Spinal cord (tissue), 10 donors: ENCODE measurements at places on chromosomes 4 and X. TPM values are rescaled to one million over a fixed set of nuclear protein-coding genes. Genes with fewer than 3 reads are reported as not detected.

BRS3 gene
- 0.30 TPM for total RNA-seq

DNA sequence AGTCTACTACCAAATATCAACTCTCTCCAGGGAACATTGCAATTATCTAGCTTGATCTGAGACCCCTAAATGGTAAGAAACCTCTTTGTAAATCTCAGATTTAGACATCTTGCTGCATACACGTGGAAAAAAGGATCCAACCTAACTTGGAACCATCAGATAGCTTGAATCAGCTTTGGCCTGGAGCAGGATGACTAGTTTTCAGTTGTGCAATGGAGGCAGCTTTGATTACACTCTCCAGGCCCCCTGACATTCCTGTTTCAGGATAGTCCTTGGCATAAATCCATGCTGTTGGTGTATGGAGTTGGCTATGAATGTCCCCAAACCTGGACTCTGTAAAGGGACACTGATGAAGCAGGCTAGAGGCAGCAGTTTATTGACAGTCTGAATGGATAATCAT, 1061.9 kb upstream of the TENM3 start:
- DNase-seq: no peak

GRCh38 chrX:118353081-118353850, 7.4 kb downstream of the WDR44 start:
- no peak for DNase-seq

GATA1 gene
- 0.59 TPM for total RNA-seq

- no peak for DNase-seq
Observed at GRCh38 chr4:98203332-98204235, 57.6 kb upstream of the RAP1GDS1 start.

GCNA gene
- 3.1 TPM for total RNA-seq

LRCH2 gene
- total RNA-seq: 8.5 TPM

EREG gene
- total RNA-seq: not detected

DNA sequence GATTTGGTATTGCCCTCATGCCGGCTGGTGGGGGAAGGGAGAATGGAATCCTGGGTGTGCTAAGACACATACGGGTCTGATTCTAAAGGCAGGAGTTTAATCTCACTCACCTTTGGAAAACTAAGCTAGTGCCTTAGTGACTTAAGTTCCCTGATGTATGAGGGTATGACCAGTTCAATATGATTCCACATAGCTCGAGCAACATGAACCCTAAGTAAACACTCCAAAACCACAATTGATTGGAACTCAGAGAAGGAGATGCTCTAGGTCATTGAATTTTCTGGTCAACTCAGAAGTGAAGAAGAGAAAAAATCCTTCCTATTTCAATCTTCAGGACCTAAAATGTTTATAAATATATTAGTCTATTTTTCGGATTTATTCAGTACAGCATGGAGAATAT, 420.1 kb upstream of the INTU start:
- no peak for DNase-seq

DNA sequence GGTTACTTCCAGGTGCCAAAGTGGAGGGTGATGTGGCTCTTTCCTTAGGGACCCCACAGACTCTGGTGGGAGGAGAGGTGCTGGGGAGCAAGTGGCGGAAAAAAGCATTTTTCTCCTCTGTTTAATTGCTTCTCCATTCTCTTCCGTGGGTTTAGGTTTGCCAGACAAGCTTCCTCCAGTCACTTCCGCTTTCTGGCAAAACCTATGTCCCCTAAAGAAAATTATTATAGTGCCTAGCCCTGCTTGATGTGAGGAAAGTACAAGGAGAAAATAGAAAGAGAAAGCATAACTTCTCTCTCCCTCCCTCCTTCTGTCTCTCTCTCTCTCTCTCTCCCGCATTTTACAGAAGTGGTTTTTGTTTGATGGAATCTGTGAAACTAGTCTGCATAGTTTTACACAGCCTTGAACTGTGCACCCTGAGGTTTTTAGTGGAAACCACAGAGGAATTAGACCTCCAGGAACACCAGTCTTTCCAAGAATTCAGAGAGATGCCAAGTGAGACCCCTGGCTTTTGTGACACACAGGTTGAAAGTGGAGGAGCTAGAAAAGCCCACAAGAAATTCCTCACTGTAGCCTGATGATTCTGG, 231.1 kb upstream of the ANXA3 start:
- no peak for DNase-seq

DNA sequence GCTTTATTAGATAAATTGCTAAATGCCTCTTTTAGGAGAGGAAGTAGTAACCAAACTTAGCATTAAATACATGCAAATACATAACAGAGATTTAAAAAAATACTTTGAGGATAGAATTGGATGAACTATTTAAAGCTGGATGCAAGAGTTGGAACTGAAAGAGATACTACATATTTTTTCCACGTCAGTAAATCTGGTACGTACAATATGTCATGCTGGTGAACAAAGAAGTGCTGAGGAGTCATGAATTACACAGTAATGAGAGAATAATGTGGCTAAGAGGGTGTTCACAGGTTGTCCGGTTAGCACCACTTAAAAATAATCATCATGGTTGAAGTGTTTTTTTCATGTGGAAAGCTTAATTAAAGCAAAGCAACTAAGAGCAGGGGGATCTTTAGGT, 184.1 kb upstream of the FRMPD4 start:
- DNase-seq: no peak

SOWAHB gene
- total RNA-seq: 1.1 TPM

DNA sequence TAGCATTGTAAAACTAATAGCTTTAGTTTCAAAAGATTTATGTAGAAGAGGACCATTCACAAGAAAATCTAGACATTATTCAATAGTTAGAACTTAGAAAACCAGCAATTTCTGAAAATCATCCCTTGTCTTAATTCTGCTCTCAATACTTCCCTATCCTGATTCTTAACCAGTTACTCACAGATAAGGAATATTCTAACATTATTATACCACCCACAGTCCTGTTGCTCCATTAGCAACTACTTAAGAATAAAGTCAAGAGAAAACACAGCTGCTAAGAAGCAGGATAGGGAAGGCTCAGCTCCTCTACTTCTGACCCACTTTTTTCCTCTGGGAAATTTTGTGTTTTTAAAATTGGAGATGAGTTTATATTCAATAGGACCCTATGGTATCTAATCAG, 47.7 kb downstream of the PHKA1 start:
- no peak for DNase-seq

- no peak for DNase-seq
Observed at GRCh38 chr4:113471146-113471860, 290.2 kb downstream of the CAMK2D start.

ANXA10 gene
- not detected for total RNA-seq

DNA sequence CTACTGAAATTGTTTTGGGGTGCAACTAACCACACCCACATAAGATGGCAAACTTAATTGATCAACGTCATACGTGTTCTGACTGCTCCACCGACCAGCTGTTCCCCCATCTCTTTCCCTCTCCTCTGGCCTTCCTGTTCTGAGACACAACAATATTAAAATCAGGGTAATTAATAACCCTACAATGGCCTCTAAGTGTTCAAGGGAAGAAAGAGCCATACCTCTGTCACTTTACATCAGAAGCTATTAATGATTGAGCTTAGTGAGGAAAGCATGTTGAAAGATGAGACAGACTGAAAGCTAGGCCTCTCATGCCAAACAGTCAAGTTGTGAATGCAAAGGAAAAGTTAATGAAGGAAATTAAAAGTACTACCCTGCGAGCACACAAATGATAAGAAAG, 173.9 kb upstream of the FTHL17 start:
- DNase-seq: no peak

GRCh38 chr4:15006416-15007024, 4.2 kb downstream of the CPEB2 start:
- peak; percentile 31 for DNase-seq

MAGEA10 gene
- not detected for total RNA-seq

GRCh38 chr4:184854673-184855072, 28.9 kb upstream of the ACSL1 start:
- DNase-seq: no peak

DNA sequence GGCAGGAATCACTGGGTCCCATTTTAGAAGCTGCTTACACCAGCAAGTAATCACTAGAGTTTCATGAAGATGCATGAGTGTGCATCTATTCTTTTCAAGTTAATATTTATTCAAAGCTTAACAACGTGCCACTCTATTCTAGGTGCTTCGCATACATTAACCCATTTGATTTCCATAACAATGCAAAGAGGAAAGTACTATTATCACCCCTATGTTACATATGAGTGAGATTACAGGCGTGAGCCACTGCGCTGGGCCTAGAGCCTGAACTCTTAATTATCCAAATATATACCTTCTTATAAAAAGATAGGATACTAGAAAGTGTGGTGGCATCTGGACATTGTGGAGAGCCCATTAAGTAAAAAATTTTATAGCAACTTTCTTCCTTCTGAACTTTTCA, 65.4 kb downstream of the CXCL13 start:
- DNase-seq: no peak

BEX2 gene
- 82.5 TPM for total RNA-seq

GRCh38 chr4:109049926-109050325, 252.5 kb downstream of the COL25A1 start:
- DNase-seq: no peak

GRCh38 chrX:150483356-150483985, 85.0 kb upstream of the MTM1 start:
- DNase-seq: no peak

DNA sequence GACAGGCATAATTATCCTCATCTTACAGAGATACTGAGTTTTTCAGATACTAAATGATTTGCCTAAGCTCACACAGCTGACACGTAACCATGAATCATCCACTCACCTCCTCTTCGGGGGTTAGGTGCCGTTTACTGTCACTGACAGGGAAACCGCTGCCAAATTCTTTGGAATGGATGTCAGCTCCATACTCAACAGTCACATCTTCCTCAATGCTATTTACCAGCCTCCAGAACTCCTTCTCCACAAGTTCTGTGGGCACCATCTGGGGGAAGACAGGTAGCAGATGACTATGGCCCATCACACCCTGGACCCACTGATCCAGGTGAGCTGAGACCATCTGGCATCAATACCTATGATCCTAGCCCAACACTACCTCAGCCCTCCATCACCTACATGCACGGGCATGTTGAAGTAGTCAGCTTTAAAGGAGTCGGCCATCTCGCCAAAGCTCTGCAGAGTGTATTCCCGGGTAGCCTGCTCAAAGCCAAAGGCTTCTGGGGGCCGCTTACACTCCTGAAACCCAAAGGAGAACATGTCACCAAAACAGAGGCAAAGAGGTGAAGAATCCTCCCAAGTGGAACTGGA, 13.5 kb downstream of the KDM5C start:
- no peak for DNase-seq

N4BP2 gene
- 25.6 TPM for total RNA-seq

BGN gene
- 68.0 TPM for total RNA-seq

DNA sequence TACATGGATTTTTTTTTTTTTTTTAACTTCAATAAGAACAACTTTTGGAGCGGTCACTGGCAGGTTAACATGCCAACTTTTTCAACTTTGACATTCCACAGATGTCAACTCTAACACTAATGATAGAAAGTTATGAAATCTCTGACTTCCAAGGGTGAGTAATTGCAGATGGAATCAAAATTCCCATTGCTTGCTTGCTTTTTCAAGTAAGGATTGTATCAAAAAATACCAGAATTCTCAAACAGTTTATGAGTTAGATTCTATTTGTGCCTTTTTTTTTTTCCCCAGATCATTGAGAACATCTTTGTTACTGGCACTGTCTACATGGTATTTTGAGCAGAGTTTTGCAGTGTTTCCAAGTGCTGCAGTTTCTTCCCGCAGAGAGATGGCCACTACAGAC, 50.3 kb upstream of the OTUD4 start:
- DNase-seq: no peak

- DNase-seq: no peak
Observed at GRCh38 chr4:174260099-174260498, 23.4 kb downstream of the FBXO8 start.
